Stimulated activated CD8-positive, alpha-beta memory T cell treated with anti-CD3 and anti-CD28 coated beads, Interleukin-12 subunit alpha, Interleukin-12 subunit beta, amount 100 ng/mL, for 4 hours (primary cell): ENCODE measurements at places on chromosomes 16 and 17.

DNA sequence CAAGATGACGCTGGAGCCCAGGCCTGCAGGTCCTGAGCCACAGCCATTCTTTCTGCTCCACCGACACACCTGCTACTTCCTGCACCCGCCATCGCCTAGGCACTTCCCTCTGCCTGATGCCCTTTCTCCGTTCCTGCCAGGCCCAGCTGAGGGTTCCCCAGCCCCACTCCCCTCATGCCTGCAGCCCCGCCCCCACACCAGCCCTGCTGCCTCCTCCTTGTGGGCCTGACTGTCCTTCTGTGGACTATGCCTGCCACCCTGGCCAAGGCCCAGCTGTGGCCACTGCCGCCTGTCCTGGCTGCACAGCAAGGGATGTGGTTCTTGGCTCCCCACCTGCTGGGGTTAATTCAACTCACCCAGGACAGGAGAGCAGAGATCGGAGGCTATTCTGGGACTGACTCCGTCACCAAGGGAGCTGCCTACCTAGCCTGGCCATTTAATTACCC lies 7.5 kb downstream of the NATD1 start:
- DNase-seq: no peak

DNA sequence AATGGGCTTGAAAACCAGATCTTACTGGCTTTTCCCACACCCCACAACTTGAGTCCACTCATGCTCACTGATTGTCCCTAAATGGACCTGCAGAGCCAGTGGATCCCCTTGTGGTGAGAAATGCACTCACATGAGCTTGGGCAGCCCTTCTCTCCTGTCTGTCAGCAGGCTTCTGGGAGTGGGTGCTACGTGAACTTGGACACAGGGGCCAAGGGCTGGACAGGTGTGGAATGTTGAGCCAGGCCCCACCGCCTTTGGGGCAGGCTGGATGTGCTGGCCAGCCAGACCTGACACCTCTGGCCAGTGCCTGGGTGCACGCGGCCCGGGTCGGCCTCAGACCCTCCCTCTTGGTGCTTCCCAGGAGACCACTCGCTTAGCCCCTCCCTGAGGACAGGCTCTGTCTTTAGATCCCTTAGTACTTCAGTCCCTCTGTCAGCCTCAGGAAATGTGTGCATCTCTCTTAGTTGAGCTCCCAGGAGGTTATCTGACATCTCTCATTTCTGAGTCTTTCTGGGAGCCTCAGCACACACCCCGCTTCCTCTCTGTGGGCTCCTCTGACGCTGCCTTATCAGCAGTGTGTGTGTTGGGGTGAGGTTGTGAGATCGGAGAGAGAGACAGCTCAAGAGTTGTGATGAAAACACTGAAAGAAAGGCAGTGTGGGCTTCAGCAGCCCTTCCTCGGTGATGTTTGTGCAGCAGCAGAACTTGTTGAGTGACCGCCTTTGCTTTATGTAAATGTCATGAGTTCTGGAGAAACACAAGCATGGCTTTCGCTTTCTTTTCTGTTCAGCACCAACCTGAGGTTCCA lies 117.0 kb downstream of the RAB11FIP4 start:
- peak; percentile 45 for DNase-seq

DNA sequence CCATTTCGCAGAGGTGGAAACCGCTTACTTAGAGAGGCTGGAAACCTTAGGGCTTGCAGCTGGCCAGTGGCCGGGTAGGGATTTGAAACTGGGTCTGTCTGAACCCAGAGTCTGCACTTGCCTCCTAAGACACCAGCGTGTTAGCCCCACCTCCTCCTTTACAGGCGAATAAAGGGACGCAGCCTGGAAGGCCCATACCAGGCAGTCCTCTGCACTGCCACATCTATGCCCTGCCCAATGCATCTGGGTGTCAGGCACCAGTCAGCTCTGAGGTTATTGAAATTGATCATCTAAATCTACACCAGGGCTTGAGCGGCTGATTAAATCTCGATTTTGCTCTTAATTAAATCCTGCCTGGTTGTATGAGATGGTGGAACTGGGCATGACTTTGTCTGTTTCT lies 19.9 kb upstream of the NAGS start:
- no peak for DNase-seq

- no peak for DNase-seq
These were observed 10.2 kb downstream of the CDR2 start for GRCh38 chr16:22364241-22364640.

DNA sequence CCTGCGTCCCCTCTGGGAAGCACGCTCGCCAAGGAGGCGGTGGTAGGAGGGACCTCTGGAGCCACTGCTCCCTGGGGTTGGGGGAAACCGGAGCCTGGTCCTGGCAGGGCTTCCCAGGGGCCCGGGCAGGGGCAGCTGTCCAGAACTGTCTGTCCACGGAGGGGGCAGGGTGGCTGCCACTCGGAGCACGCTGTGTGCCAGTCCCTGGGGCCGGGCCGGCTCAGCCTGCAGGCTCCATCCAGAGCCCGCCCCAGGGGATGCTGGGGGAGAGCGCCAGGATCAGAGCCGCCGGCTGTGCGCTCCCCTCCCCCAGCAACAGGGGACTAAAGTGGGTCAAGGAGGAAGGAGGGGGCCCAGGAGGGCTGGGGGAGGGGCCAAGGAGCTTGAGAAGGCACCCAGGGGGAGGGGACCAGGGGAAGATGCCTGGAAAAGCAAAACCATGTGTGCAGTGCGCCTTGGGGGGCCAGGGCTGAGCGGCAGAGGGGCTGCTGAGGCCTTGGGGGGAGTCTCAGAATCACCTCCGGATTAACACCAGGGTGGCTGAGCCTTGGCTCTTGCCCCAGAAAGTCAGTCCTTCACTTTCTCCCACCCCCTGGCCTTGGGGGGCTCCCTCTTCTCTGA lies 21.3 kb downstream of the ZNF423 start:
- DNase-seq: no peak

- peak; percentile 72 for DNase-seq
These were observed 735 bp downstream of the ZNF652 start for GRCh38 chr17:49361129-49361901.

DNA sequence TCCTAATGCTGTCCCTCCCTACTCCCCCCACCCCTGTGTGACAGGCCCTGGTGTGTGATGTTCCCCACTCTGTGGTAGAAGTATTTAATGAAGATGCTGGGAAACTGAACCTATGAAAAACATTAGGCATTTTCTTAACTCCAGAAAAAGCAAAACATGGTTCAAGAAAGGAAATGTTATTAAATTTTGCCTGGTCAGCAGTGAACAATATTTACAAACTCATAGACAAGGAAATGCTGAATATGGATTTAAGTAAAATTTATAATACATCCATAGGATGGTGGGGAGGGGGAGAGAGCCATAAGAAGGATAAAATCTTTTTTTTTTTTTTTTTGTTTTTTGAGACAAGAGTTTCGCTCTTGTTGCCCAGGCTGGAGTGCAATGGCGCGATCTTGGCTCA lies 10.8 kb upstream of the CRYBA1 start:
- no peak for DNase-seq

- peak; percentile 43 for DNase-seq
These were observed 727 bp upstream of the TENT4B start for GRCh38 chr16:50152351-50152806.

GRCh38 chr17:11564589-11565380 lies 33.5 kb upstream of the DNAH9 start:
- DNase-seq: no peak

- no peak for DNase-seq
These were observed 1.9 kb upstream of the CDYL2 start for GRCh38 chr16:80806289-80806688.

GRCh38 chr16:74611721-74612120 lies 4.8 kb upstream of the GLG1 start:
- no peak for DNase-seq
